ENCODE measurements at places on chromosomes 2 and 18. TPM values are rescaled to one million over a fixed set of nuclear protein-coding genes. Genes with fewer than 3 reads are reported as not detected.

DNA sequence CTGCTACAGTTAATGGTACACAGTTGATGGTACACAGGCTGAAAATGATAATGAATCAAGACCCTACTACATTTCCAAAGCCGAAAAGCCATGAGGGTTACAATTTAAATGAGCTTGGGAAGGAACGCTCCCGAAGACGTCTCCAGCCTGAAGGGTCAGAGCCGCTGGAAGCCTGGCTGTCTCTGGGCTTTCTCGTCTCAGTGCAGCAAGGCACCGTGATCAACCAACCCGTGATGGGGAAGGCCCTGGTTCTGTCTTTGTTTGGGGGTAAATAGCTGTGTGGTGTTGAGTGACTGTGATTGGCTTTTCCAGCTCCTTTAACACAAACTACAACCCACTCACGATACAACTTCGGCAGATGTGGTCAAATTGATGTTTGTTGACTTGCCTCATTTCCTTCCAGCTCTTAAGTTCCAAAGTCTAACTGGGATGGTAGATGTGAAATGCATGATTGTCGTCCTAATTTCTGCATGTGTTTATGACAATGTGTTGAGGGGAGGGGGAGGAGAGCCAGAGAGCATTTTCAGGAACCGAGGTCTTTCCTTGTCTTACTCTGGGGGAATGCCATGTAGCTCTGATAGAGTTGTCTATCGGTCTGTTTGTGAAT is 59.9 kb upstream of the EML6 start:
- DNase-seq, result no peak

DNA sequence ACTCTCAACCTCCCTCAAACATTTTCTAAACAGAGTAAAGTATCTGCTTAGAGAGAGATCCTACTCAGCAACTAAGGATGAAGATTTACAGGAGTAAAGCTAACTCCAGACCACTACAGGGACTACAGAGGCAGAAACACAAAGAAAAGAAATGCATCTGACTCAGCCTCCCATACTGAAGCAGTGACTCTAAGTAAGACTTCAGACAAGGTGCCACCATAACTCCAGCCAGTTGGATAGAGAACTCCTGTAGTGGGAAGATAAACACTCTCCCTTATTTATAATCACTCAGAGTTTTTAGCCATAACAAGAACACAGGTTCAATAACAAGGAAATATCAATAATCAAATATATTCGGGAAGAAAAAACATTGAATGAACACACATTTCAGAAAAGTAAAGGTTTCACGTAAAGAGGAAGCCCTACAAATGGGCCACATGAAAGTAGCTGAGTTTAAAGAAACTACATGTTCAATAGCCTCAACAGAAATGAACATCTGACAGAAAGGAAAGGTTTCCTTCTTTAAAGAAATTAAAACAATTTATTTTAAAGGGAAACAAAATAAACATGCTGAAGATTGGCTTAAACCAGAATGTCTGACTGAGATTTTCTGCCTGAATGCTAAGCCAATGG is 519.9 kb downstream of the KCNJ3 start:
- no peak for DNase-seq

GRCh38 chr2:223418131-223418530 is 184.0 kb downstream of the SCG2 start:
- DNase-seq, result no peak

- DNase-seq, result peak; percentile 13
Observed at GRCh38 chr2:179020156-179020750, 29.7 kb downstream of the CCDC141 start.

Gene PPIL3
- 55.4 TPM for total RNA-seq

DNA sequence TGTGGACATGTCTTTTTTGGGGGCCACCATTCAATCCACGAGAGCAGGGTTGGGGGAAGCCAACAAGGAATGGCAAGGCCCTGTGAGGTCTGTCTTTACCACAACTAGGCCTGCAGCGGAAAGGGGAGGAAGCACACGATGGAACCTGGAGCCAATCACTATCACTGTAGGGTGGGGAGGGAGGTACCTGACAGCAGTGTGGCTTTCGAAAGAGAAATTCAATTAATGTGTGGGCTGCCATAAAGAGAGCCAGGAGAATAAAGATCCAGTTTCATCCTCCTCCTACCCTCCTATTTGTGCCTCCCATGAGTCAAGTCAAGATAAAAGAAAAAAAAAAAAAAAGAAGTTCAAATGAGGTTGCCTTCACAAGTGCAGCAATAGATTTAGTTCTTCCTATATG is 18.9 kb upstream of the RBMS1 start:
- DNase-seq, result no peak

Gene TMEM163
- total RNA-seq, result 0.27 TPM

Gene C2orf78
- total RNA-seq, result not detected

GRCh38 chr2:112812318-112813267 is 24.0 kb downstream of the IL1B start:
- no peak for DNase-seq

DNA sequence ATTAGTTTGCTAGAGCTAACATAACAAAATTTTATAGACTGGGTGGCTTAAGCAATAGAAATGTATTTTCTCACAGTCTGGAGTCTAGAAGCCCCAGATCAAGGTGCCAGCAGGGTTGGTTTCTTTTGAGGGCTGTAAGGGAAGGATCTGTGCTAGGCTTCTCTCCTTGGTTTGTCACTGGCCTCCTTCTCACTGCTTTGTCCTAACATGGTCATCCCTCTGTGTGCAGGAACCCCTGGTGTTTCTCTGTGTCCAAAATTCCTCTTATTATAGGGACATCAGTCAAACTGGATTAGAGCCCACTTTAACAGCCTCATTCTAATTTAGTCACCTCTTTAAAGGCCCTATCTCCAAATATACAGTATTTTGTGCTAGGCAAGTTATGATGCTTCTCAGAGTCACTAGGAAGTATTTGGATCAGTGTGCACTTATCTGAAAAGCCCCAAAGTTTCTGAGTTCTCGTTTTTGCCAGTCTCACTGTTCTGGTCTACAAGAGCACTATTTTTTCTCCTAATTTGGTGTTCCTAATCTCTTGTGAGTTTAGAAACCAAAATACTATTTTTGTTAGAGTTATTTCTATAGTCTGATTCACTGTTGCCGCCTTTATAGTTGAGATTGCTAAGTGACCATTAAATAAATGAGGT is 29.0 kb downstream of the ZC3H6 start:
- DNase-seq, result no peak

- no peak for DNase-seq
Observed at GRCh38 chr2:92073036-92073814, 2798.0 kb upstream of the TEKT4 start.

GRCh38 chr2:212520340-212520739 is 18.3 kb downstream of the ERBB4 start:
- no peak for DNase-seq

GRCh38 chr2:175926272-175926671 is 75.8 kb downstream of the LNPK start:
- DNase-seq, result no peak

- no peak for DNase-seq
Observed at GRCh38 chr2:226227341-226227740, 572.3 kb downstream of the IRS1 start.

DNA sequence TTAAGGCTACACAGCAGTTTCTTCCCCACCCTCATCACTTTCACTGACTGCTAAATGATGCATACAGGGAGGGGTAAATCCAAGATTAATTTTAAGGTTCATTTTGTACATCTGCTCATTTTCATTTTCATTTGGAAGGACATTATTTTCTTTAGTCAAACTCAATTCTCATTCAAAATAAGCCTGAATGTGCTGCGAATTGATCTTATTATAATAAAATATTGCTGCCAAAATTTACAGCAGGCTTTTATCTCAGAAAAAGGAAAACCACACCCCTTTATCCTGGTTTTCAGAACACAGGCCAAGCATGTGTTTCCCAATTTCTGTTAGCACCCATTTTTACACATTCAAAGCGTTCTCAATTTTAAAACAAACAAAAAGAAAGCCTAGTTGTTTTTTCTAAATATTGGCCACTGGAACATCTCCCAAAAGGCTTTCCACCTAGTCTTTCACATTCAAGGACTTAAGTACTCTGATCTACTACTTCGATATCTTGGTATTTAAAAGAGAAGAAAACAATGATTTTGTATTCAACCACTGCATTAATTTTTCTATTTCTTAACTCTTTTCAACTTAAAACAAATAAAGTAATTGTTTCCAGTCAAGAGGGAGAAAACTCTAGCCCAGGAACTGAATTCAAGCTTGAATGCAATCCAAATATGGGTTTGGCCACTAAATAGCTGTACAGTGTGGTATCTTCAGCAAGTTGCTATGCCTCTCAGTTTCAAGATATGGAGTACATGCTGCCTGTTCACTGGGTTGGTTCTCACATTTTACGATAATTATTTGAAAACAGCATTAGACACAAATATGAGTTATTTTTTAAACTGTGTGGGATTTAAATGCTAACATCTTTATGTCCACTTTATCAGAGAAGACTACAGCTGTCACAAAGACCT is 52.5 kb downstream of the CDH2 start:
- DNase-seq, result no peak

Gene DPP4
- total RNA-seq, result 67.0 TPM

Gene FBXO48
- total RNA-seq, result 1.3 TPM

GRCh38 chr2:240997856-240998705 is at the start of gene SNED1:
Gene SNED1, plus strand, starts transcription at chr2:240998618. Its CDS starts 220 bp downstream, at chr2:240998838.
- peak; percentile 56 for DNase-seq

- DNase-seq, result no peak
Observed at GRCh38 chr18:24613896-24614640, 153.6 kb downstream of the HRH4 start.

- no peak for DNase-seq
Observed at GRCh38 chr18:28086670-28087552, 90.0 kb downstream of the CDH2 start.

GRCh38 chr2:138333677-138334076 is 167.9 kb upstream of the SPOPL start:
- DNase-seq, result no peak

- no peak for DNase-seq
Observed at GRCh38 chr18:79383388-79384056, 12.2 kb upstream of the NFATC1 start.
